ENCODE measurements at places on chromosomes 16 and 17. TPM values are rescaled to one million over a fixed set of nuclear protein-coding genes. Genes with fewer than 3 reads are reported as not detected.

Gene KRT33B
- 0.35 TPM for polyA plus RNA-seq

Gene PRSS8
- 320 TPM for polyA plus RNA-seq

Gene NUDT16L1
- 78.8 TPM for polyA plus RNA-seq

Gene CAPNS2
- polyA plus RNA-seq, result not detected

Gene CLEC19A
- polyA plus RNA-seq, result not detected
